ENCODE measurements at places on chromosomes 7 and 10. TPM values are rescaled to one million over a fixed set of nuclear protein-coding genes. Genes with fewer than 3 reads are reported as not detected.

The GPR15LG gene
- total RNA-seq: not detected

The SPACDR gene
- total RNA-seq: not detected

The SEMA3D gene
- 6.5 TPM for total RNA-seq

The IGFBP3 gene
- 616 TPM for total RNA-seq

DNA sequence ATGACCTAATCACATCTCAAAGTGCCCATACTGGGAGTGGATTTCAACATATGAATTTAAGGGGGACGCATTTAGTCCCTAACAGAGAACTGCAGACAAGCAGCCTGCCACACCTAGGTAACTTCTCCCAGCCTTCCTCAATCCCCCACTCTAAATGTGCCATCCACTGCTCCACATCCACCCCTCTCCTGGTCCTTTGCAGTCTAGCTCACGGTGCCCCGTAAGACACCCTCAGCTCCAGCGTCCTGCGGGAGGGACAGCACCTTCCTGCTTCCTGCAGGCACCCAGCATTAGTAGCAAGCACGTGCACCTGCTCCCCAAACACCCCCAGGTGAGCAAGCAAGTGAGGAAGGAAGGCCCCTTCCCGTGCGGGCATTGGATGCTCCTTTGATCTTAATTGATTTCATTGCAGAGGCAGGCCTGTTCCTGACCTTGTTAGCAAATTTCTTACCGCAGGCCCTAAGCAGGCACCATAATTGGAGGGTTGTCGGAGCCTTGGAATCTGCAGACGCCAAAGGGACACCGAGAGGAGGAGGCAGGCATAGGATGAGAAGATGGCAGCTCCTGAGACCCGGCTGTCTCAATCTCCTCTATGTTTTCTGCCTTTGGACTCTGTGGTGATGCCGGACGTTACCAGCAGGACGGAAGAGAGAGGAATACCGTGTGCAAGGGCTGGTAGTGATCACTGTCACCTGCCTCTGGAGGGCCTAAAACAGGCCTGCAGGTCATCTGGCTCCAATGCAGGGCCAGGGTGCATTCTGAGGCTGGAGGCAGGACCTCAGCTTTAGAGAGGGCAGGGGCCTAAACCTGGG, 75.8 kb upstream of the CHST15 start:
- DNase-seq: no peak

DNA sequence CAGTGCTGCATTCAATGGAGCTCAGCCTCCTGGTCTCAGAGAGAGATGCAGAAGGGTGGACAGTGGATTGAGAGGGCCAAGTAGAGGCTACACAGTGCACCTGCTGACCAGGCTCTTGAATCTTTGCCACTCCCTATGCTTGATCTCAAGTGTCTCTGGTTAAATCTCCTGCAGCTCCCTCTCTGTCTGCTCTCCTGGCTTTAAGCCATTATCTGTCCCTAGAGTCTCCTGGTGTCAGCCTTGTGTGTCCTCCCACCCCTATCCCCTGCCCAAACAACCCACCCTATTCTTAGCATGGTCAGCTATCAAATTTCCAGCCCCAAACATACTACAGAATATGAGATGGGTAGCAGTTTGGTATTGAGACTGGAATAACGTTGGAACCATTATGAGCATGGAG, 479.3 kb upstream of the CELF2 start:
- DNase-seq: no peak

The KCNIP2 gene
- total RNA-seq: 70.1 TPM

The MRLN gene
- total RNA-seq: not detected

GRCh38 chr10:6052247-6053221, 9.6 kb downstream of the IL2RA start:
- no peak for DNase-seq

DNA sequence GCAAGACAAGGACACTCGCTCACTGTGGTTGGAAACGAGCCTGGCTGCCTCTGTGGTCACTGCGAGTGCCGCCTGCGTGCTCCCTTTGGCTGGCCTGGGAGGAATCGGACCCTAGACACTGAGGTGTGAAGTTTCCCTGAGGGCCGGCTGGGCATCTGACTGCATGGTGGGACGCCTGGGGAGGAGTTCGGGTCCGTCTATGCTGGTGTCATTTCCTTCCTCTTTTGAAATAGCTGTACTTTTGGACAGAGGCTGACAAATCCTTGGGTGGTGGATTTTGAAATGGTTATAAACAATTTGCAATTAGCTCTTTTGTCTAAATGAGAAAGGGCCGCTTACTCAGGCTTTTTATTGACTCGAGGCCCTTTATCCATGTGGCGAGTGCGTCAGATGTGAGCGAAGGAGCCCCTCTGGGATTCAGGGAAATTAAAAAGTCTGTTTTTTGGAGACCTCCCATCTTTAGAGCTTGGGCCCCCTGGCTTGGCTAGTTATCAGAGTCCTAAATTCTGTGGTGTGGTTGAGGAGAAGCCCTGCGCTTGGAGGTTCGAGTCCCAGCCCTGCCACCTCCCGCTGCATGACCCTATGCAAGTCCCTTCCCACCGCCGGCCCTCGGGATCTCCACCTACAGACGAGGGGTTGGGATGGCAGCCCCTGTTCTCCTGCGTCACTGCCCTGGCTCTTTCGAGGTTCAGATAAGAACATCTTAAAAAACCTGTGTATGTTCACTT, 147.1 kb downstream of the RGS10 start:
- no peak for DNase-seq

DNA sequence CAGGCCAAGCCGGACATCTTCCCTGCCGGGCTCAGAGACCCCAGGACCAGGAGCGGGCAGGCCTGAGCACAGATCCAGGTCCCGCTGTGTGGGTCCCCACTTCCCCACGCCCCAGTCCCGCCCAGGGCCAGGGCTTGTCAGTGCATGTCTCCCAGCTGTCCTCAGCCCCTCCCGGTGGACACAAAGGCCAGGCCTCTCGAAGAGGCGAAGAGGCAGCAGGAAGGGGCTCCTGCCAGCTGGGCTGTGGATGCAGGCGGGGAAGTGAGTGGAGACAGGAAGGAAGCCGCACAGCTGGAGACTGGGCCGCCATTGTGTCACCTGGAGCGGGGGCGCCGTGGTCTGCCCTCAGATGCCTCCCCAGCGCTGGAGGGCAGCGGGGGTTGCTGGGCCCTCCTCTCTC, 4.8 kb downstream of the GRIFIN start:
- DNase-seq: no peak

The SAP25 gene
- not detected for total RNA-seq

DNA sequence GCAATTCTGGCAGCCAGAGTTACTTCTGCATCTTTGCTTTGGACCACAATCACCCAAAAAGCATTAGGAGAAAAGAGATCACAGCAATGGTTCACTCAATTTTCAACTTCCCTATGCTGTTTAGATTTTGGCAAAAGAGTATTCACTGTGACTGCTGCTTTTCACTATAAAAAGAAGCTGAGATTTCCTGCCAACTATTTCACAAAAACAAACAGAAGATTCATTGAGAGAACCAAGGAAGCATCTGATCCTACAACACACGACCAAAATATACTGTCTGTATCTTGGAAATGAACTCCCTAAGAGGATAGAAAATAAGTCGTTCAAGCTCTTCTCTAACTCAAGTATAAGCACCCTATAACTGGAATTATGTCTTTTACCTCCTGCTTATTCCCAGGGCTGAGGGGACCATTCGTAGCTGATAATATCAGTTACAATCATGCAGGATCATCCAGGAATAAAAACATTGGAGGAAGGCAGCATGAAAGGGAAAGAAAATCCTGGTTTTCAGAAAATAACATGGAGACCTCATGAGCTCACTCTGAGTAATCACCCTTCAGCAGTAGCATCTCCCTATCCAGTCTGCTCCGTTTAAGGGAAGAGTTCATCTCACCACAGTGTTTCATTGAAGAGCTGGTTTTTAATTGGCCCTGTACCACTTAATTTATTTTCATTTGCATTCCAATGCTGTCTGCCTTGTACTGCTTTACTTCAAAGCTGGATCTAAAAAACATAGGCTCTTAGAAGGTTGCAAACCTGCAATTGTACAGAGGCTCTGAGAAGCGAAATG, 256.2 kb downstream of the PAXIP1 start:
- no peak for DNase-seq

DNA sequence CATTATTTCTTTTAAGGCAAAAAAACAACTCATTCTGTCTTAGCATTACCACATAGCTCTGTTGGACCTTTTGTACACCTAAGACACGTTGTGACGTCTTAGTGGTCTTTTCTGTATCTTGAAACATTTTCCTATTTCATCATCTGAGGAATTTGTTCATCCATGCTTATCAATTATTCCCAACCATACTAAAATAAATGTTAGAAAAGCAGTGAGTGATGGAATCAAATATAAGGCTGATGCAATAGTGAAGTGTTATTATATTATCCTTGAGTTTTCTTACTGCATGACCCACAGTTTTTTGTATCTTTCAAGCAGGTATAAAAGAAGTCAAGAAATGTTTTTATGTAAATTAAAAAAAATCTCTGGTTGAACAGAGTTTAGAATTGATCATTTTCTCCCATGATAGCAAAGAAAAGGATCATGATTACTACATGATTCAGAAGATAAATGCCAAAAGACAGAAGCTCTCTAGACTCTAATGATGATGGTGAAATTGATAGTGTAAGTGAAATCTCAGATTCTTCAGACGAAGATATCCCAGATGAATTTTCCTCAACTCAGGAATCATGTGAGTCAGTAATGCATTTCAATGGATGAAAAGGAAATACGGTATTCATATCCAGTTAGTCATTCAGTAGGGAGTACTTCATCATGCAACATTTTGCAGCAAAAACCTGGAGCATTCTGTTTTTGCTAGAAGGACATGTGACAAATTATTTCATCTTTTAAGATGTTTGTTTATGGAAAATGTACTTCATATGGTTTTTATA, 51.4 kb downstream of the CELF2 start:
- no peak for DNase-seq

The LIPJ gene
- 0.19 TPM for total RNA-seq

The NUB1 gene
- 62.2 TPM for total RNA-seq

DNA sequence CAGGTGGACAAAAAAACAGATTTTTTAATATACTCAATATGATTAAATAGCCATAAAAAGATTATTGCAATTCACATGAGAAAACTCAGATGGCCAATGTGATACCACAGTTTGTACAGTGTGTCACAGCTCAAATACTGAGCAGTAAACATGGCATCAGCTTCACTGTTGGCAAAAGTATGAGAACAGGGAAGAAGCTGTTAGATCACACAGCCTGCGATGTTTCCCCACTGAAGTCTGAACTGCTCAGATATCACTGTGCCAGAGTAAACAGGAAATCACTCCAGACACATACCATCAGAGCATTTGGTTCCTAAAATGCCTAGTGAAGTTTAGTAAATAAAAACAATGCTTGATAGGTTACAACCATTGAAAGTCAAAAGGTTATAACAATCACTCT, 347.8 kb downstream of the ETV1 start:
- no peak for DNase-seq

DNA sequence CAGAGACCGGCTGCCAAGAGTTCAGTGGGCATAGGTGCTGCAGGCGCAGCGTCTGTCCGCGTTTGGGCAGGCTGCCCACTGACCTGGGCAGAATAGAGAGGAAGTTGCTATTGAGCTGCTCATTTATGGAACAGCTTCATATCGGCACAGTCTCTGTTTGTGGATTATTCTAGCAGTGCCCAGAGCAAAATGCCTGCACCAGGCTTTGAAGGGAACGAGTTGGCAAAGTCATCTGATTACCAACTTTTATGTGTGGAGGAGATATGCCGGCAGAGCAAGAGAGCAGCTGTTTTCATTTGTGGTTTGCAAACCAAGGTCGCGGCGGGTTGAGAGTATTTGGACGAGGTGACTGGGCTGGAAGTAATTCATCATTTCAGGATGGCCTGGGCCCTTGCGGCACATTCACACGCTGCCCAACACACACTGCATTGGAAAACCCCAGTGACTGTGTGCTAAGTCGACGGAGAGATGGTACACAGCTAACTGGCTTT, 228.5 kb downstream of the TCERG1L start:
- no peak for DNase-seq

DNA sequence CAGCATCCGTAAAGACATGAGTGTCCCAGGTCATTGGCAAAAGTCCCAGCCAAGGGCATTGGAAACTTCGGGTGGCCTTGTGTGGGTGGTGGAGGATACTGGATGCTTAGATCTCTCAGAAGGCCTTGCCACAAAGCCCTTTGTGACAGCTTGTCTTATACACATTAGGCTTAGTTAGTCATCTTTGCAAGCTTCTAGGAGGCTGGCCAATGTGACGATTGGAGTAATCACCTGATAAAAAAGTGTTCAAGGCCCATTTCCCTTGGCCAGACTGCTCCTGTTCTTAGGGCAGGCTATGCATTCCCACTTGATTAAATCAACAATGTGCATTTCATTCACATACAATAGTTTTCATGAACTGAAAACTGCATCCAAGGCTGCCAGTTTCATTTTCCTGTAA, 26.9 kb downstream of the NPS start:
- no peak for DNase-seq

- no peak for DNase-seq
Measured at GRCh38 chr10:67087135-67087425, 161.2 kb downstream of the LRRTM3 start.

GRCh38 chr10:13195016-13195415, 33.7 kb downstream of the MCM10 start:
- no peak for DNase-seq

DNA sequence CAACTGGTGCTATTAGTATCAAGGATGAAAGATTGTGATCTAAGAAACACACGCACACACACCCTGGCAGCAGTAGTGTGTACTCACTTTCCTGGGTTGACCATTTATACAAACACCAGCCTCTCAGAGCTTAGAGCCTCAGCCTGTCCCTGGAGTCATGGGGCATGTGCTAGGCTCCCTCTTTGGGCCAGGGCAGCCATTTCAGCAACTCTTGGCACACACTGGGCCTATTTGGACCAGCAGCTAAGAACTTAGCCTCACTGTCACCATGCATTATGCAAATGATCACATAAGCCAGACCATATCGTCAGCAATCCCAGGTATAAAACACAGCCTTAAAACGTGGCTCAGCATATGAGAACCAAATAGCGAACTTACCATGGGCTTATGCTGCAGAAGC, 51.3 kb downstream of the GLI3 start:
- DNase-seq: no peak

- DNase-seq: no peak
Measured at GRCh38 chr10:88165849-88166271, 302.4 kb downstream of the PTEN start.

GRCh38 chr10:106401161-106401560, 763.3 kb downstream of the SORCS1 start:
- no peak for DNase-seq

DNA sequence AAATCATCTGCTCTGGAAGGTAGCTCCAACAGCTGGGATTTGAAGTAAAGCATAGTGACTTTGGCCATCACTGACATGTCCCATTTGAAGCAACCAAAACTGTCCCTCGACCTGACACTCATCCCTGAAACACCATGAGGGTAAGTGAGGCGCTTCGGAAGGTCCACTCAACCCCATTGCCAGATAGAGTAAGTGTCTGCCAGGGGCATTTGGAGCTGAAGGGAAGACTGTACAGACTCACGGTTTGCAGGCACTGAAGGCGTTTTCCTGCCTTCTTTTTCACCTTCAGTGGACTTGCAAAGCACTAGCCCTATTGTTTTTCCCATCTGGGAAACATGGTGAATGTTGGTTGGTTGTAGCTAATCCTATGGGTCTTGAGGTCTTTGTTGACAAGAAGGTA, 57.6 kb downstream of the IKZF1 start:
- DNase-seq: no peak

Data from omental fat pad (tissue), 4 donors.